ENCODE measurements at places on chromosomes 3 and 15.

GRCh38 chr3:21729331-21729730 lies 21.7 kb downstream of the ZNF385D start:
- DNase-seq: no peak

DNA sequence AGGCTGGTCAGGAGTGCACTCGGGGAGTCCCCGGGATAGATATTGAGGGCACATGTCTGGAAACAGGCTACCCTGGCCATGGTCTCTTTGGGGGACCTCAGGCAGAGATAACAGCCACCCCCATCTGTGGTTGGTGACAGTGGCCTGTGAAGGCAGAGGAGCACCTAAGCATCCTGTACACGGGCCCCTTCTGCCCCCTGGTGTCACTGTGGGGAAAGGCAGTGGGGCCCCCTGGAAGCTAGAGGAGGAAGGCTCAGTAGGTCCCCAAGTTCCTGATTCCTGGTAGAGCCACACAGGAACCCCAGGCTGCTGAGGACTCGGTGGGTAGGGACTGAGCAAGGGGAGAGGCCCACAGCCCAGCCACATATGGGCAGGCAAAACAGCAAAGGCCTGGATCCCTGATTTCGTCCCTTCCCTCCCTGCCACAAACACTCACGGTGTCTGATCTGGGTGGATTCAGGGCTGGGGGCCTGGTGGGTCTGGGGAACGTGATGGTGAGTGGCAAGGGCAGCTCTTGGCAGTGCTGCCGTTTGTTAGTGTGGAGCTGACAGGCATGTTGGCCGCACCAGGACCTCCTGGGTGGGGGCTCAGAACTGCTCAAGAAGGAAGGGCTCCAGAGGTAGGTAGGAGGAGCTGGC lies 14.1 kb upstream of the CXCR6 start:
- no peak for DNase-seq

- DNase-seq: no peak
Measured at GRCh38 chr15:89155656-89156055, 65.7 kb downstream of the RLBP1 start.

GRCh38 chr15:80674245-80674614 lies 20.9 kb upstream of the ABHD17C start:
- DNase-seq: no peak

- no peak for DNase-seq
Measured at GRCh38 chr3:32340039-32340438, 51.6 kb upstream of the CMTM7 start.

DNA sequence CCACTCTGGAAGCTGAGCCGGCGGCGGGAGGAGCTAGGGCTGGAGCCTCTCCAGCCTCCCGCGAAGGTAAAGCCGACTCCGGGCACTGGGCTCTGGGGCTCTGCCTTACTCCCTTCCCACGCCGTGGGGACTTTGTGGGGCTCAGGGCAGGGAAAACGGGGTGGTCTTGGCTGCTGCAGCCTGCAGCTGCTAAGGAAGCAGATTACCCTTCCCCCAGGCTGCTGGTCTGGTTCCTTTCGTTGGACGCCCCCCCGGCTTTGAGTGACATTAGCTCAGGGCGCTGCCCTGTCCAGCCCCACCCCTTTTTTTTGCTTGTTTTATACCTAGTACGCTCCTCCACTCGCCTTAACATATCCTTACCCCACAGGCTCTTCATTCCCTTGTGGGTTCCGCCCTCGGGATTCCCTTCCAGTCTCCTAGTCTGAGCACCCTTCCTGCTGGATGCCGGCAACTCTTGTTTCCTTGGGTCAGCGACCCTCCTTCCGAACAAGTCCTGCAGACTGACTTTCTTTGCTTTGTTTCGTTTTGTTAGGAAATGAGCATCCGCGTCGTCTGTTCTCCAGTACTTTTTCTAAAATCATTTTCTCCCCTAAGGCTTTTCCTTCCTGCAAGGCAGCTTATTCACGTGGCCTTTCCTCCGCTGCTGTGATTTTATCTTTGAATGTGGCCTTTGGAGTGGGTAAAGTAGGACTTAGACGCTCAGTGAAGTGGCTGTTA lies 551 bp downstream of the DNAJC13 start:
- peak; percentile 16 for DNase-seq

- DNase-seq: no peak
Measured at GRCh38 chr3:146262371-146263110, 11.6 kb upstream of the PLSCR4 start.

DNA sequence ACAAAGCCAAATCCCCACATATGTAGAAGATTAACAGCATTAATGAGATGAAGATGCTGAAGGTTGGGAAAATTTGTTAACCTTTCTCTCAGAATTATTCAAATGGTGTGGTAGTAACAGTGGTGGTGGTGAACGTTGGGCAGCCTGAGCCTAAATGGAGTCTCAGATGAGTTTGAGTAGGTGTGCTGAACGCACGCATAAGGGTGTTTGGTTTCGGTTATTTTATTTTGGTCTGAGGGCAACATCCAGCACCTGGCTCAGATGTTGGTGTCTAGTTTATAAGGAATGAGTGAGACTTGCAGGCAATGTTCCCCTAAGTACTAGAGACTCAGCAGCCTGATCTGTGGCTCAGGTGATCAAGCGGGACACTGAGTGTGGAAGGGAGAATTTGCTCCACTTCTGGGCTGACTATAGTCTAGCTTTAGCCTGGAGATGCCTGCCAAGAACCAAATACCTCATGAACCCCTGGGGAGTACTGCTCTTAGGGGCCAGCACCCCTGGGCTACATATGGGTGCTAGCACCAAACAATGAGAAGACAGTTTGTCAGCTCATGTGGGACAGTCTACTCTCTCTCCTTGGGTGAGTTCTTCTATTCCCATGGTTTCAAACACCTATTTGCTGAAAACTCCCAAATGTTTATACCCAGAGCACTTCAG lies 39.5 kb upstream of the ATP2C1 start:
- no peak for DNase-seq

- no peak for DNase-seq
Measured at GRCh38 chr15:42796955-42797782, 60.2 kb upstream of the CDAN1 start.

- no peak for DNase-seq
Measured at GRCh38 chr3:16378415-16378814, 113.4 kb downstream of the OXNAD1 start.

DNA sequence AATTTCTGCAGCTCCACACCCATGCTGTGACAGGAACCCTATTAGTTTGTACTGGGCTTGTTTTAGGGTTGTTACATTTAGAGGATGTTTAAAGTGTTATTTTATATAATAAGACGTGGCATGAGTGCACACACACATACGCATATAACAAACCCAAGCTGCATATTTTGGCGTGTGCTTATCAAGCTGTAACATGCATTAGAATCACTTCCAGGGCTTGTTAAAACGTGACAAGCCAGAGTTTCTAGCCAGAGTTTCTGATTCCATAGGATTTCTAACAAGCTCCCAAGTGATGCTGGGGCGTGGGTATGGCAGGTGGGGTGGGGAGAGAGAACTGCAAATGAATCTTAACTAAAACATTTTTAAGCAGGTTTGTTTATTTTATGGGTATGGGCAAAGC lies 17.4 kb downstream of the ONECUT1 start:
- no peak for DNase-seq

DNA sequence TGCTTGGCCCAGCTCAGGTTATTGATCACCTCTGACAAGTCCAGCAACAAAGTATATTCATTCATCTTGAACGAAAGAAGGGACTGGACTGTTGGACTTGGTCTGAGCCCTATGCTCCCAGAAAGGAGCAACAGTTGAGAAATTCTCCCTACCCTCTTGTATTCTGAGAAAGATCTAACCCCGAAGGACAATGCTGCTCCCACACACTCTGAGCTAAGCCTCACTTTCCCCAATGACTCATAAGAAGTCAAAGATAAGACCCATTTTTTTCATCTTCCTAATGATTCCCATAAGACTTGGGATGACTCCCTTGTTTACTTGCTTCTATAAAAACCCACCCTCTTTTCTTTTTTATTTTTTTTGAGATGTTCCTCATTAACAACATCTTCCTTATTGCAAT lies 549.4 kb upstream of the MDFIC2 start:
- no peak for DNase-seq

Measured in NCI-H510A (cell line).